ENCODE measurements at places on chromosomes 7 and 10. TPM values are rescaled to one million over a fixed set of nuclear protein-coding genes. Genes with fewer than 3 reads are reported as not detected.
A peak's percentile ranks its signal among the peaks of the same experiment; 100 is the strongest.

Gene PRTFDC1
- total RNA-seq: 4.9 TPM

DNA sequence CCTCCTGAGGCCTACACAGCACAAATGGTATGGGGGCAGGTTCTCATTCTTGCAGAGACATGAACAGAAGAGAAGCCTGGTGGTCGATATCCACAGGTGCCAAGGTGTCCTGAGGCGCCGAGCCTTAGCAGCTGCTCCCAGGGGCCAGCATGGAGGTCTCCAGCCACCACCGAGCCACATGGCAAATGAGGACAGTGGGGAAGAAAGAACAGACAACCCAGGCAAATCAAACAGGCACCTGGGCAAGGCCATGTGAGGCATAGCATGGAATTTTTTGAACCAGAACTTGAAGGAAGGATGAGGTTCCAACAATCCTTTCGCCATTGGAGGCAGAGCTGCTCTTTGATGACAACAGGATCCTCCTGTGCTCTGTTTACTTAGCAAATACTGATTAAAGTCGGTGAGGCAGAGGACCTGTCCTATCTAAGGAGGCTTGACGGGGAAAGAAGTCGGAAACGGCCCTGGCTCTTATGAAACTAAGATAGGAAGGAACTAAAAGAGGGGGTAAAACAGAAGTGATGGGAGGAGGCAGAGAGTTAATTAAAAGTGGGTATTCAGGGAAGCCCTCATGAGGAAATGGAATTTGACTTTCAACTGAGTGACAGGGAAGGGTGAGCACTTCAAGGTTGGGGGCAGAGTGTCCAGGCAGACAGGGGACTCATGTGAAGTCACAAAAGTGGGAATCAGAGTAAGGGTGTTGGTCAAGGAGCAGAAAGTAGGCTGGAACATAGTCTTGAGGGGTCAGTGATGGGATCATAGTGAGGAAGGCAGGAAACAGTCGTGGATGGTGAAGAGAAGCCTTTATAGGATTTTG, 8.6 kb upstream of the CALML3 start:
- DNase-seq: no peak

DNA sequence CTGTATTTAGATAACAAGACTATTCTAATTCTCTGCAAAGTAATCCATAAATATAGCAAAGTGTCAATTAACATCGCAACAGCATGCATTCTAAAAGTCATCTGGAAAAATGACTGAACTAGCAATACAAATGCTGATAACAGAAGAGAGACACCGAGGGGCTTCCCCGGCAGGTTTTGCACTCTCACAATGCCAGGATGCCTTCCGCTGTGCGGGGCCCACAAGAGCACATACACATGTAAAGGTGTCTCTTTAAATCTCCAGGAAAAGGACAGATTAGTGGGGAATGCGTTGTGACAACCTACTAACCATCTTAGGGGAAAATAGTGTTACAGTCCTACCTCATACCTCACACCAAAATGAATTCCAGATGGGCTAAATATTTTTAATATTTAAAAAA, 86.9 kb downstream of the CXCL12 start:
- DNase-seq: no peak

DNA sequence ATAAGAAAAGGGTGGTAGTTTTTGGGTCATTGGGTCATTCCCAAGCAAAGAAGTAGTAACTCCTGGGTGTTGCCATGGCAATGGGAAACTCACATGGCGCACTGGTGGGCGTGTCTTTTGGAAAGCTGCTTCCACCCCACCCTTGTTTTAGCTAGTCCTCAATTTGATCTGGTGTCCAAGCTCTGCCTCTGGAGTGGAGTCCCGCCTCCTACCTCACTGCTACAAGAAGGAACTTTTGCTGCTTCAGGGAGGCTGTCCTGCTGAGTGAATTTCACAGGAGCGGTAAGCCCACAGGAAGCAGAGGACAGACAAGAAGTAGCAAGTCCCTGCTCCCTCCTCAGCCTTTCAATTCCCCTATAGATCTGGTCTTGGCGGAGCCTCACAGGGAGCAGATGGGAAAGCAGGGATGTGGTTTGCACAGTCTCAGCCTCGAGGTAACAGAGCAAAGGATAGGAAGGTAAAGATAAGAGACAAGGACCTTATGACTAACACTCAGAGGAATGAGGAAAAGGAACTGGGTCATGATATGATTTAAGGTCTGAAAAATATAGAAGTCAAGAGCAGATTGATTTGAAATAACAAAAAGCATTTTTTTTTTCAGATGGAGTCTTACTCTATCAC, 700.3 kb downstream of the TNS3 start:
- peak; percentile 64 for DNase-seq

Gene CHAT
- not detected for total RNA-seq

GRCh38 chr7:116212869-116213268, 2.5 kb downstream of the TES start:
- DNase-seq: no peak

GRCh38 chr10:112773783-112774182, 176.3 kb upstream of the TCF7L2 start:
- DNase-seq: no peak

DNA sequence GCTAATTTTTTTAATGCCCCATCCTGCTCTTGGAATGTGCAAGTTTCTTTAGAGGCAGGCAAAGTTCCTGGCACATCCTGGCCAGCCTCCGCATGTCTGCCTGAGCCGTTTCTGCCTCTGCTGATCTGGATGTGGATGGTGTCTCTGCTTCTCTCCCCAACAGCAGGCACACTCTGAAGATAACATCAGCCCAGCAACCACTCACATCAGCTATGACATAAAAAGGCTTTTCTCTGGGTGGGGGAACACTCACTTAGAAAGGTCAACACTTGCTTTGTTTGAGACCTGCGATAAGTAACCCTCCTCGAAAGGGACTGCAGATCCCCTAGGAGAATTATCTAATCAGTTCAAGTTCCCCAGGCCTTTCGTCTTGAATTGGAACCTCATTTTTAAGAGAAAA, 142.9 kb downstream of the FGFR2 start:
- DNase-seq: no peak

Gene PLEKHA8
- 23.2 TPM for total RNA-seq

DNA sequence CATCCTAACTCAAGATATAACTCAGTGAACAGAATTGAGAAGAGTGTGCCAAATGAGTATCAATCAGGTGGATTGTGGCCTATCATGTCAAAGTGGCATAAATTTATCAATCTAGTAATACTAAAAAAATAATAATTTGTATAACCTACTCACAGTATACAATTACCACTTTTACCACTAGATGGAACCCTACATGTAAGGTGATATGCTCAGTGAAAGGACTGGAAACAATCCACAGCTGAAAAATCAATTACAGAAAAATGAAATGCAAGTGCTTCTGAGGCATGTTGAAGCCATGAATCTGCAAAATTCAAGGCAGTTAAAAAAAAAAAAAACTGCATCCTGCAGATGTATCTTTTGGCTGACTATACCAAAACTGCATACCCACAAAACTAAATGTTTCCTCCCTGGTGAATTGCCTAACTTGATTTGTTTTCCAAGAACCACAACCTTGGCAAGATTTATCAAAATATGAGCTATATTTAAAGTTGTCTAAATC, 13.9 kb downstream of the ARHGAP19 start:
- DNase-seq: peak; percentile 29

DNA sequence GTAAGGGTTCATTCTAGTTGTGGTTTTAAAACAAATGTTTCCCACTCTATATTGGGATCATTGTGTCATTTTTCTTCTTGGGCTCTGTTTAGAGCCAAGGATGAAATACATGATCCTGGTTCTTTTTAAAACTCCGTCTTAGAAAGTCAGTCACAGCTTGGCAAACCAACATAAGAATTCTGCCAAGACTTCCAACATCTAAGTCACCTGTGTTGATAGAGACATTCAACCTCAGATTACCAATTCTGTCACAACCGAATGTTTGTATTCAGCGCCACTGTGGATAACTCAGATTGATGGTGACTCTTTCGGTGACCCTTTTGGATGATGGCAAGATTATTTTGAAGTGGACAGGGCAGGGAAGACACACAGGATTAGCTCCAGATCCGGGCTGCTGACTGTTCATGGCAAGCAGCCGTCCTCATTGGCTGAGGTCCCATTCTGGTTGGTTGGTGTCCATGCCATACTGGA, 255.4 kb downstream of the ARHGAP21 start:
- peak; percentile 54 for DNase-seq

GRCh38 chr7:103073989-103074518, 542 bp downstream of the FBXL13 start:
- peak; percentile 53 for DNase-seq

Data from Daoy (cell line).